Esophagus squamous epithelium (tissue), 5 donors: ENCODE measurements at places on chromosomes 6 and 20.

GRCh38 chr20:50844430-50845100, 49.7 kb downstream of the BCAS4 start:
- DNase-seq, result no peak

DNA sequence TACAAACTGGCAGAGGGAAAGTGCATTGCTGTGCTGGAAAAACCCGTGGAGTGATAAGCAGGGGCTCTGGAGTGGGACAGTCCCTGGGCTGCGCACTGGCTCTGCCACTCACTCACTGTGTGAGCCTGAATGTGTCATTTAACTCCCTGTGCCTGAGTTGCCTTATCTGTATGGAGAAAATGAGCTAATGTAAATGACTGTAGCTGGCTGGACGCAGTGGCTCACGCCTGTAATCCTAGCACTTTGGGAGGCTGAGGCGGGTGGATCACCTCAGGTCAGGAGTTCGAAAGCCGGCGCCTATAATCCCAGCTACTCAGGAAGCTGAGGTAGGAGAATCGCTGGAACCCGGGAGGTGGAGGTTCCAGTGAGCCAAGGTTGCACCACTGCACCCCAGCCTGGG, 18.4 kb upstream of the RPN2 start:
- no peak for DNase-seq

DNA sequence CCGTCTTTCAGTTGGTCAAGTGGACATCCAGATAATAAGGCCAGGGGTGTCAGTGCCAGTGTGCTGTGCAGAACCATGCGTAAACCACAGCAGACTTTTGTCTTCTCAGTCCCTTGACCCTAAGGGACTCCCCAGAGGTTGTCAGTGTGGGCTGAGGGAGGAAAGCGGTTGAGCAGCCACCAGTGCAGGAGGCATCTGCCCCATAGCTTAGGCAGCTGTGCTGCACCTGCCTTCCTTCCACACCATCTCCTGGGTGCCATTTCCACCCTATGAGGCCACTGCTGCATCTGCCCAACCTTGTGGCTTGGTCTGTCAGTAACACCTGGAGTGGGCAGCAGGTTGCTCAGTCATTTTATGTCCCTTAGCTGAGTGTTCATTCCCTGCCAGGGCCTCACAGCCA, 26.0 kb downstream of the PRPF6 start:
- no peak for DNase-seq

- DNase-seq, result no peak
Measured at GRCh38 chr6:154370545-154370944, 13.9 kb upstream of the IPCEF1 start.

DNA sequence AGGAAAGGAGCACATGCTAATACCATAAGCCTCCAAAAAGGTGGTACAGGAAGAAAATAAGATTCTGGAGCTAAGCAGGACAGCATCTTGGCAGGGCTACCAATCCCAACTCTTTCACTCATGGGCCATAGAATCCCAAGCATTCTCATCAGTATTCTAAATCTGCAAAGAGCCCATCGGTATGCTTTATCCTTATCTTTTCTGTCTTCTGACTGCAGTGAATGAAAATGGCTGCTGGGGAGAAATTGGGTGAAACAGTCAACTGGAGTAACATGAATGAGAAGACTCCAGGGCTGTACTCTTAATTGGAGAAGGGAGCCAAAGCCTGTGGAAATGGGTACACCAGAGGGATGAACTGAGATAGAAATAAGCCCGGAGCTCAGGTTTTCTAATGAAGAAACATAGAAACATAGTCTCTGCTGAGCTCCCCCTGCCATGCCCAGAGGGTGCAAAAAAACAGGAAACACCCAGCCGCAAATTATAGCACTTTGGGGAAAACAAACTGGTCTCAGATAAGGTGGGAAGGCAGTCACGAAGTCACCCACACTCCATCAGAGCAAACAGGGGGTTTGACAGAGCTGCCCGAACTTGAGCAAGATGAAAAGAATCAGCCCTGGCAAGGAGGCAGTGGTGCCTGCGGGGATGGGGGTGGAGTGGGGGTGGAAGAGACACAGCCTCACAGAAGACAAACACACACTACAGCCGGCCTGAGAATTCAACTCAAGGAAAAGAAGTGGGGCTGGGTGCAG, 35.4 kb upstream of the E2F3 start:
- DNase-seq, result no peak

GRCh38 chr20:36084897-36085613, 69.5 kb upstream of the EPB41L1 start:
- no peak for DNase-seq

GRCh38 chr6:79544299-79544927, 7.2 kb upstream of the LCA5 start:
- DNase-seq, result no peak

- no peak for DNase-seq
Measured at GRCh38 chr20:56372850-56373249, 14.1 kb downstream of the FAM210B start.

DNA sequence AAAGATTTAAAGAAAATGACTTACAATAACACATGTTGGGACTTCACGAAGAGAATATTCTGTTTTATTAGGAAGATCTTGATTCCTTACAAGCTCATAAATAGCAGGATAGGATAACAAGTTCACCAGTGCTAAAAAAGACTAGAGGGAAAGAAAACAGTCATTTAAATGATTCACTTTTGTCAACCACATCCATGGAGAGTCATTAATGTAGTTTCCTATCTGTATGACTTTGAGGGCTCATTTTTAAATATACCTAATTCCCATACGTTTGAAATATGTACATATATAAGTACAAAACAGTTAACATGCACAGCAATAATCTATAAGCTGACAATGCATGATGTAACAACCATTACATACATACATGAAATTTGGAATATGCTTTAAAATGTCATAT, 111.1 kb downstream of the TBC1D32 start:
- no peak for DNase-seq

- no peak for DNase-seq
Measured at GRCh38 chr6:132252113-132252512, 149.2 kb downstream of the MOXD1 start.

- no peak for DNase-seq
Measured at GRCh38 chr6:86820750-86821149, 116.6 kb upstream of the HTR1E start.

DNA sequence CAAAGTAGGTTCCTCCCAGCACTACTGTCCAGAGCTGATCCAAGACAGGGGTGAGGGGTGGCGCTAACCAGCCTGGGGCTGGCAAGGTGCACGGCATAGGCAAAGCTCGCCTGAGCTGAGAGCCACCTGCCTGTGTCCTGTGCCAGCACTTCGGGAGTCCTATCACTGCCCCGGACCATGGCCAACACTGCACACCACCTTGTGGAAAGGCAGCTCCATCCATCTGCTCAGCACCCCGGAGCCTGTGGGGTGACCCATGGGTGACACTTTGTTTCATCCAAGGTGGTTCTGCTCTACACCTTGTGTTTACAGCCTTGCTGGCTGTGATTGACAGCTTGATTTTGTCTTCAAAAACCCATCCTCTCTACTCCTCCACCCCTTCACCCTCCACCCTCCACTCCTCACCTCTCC, 32.9 kb upstream of the GATA5 start:
- DNase-seq, result no peak

- DNase-seq, result no peak
Measured at GRCh38 chr6:99614430-99615186, 8.0 kb downstream of the PRDM13 start.

- DNase-seq, result no peak
Measured at GRCh38 chr20:12598894-12599293, 409.9 kb upstream of the SPTLC3 start.

DNA sequence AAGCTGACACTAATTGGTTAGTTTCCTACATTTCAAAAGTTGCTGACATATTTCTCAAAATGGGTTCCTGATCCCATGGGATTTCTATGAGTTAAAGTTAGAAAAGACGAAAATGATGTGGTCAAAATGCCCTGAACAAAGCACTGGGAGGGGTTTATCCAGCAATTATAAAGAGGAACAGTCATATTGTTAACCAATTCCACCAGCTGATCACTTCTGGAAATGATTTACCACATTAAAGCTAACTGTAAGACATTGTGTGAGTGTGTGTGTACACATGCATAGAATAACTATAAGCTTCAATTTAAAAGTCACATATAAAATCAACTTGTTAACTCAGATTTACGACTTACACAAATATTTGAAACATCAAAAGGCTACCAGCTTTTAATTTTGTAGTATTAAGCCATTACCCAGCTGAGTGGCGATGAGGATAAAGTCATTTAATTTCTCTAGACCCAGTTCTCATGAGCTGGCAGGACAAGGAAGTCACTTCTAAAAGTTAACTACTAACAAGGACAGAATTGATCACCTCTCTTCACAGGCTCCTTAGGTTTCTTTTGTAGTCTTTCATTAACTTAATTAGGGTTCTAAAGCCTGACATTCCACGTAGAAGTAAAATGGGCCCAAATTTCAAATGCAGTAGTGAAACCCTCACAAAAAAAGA, 40.4 kb downstream of the MAN1A1 start:
- no peak for DNase-seq

DNA sequence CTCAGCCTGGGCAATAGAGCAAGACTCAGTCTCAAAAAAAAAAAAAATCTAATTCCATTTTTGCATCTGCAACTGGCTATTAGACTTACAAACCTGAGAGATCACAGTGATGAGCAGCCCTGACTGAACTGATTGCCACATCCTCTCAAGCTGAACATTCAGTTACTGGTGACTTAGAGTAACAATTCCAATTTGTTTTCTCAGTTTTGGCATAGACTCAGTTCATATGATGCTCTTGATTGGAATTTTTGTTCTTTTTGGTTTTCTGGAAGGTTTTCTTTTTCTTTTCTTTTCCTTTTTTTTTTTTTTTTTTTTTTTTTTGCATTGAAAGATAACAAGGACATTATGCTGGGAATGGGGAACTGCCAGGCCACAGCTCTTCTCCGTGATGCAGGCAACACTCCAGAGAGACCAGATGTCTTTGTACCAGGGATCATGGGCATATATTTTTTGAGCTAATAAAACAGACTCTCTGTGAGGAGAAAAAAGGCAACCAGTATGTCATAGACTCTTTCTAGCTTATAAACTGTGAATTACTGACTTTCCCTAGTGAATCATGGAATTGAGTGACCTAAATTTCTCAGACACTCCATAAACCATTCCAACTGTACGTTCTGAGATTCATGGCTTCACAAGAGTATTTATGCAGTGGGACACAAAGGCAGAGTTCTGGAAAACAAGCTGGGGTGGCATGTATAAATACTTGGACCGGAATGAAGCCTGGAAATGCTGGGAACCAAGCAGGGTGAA, 86.0 kb upstream of the SLC2A12 start:
- DNase-seq, result no peak

GRCh38 chr6:15464211-15464725, 198.6 kb downstream of the DTNBP1 start:
- DNase-seq, result no peak

- no peak for DNase-seq
Measured at GRCh38 chr6:129513471-129513870, 196.5 kb downstream of the ARHGAP18 start.

DNA sequence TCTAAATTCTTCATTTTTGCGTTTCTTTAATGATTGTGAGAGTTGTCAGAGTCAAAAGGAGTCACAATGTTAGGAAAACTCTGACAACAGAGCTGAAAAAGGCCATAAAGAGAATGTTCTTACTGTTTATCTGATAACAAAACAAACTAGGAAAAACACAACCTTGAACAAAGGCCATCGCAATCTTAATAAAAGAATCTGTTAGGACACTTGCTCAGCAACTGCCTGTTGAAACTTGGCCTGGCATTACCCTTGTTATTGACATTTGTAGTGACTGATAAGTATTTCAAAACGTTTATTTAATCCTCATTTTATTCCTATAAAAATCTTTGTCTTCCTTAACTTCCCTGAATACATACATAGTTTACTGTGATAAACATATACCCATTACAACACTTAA, 15.7 kb downstream of the GSTA1 start:
- DNase-seq, result no peak

DNA sequence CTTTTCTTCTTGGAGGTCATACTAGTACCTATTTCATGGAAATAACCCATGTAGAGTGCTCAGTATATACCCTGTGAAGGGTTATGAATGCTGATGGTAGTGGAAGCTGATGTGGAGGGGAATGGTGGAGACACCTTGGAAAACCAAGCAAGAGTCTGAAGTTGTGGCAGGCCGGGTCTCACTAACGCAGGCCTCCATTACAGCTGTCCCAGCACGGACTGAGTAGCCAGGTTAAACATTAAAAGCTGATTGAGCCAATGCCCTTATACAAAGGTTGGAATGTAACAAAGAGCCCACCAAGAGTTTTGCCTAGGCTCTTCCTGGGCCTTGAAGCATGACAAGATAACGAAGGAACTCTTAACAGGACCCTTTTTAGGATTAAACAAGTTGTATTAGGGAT, 2.1 kb upstream of the PCMTD2 start:
- no peak for DNase-seq

GRCh38 chr6:146550911-146551310, 7.3 kb downstream of the RAB32 start:
- no peak for DNase-seq

DNA sequence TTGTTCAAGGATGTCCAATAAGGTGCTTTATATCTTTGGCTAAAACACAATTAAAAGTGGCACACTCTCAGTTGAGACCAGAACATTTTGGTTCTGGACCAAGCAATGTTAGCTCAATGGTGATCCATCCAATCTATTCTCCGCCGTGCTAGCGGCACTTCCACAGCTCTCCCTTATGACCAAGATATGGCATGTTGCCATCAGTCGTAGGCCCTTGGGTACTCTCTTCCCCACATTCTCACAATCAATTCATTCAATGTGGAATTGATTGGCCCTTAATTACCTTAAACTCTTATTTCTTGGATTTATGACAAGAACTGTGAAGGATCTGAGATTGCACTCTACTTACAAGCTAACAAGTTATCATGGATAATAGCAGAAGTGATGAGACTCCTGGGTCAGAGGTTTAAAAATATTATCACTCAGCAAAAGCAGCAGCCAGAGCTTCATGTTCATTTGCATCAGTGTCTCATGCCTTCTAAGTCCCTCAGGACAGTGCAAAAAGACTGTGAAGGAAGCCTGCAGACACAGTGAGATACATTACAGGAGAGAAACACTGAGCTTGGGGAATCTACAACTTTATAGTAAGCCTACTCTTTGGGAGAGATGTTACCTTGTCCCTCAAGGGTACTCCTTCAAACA, 80.0 kb upstream of the ARG1 start:
- DNase-seq, result no peak
